ENCODE measurements at places on chromosomes 4 and X.

DNA sequence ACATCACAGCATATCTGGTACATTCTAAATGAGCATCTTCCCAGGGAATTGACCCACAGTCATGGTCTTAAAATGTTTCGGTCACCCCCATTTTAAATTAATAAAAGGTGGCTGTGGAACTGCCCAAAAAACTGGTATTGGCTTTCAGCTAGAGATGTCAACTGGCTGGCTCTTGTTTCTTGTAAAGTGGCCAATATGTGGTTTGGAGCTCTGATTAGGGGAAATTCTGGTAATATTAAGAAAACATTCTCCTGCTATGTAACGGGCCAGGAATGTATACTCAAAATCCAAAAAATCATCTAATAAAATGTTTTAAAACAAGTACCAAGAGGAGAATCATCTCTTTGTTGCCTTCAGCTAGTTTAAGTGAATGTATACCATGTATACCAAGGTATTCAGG, 62.0 kb upstream of the VCX2 start:
- DNase-seq = no peak

- DNase-seq = no peak
Measured at GRCh38 chr4:109266891-109267290, 35.6 kb downstream of the COL25A1 start.

DNA sequence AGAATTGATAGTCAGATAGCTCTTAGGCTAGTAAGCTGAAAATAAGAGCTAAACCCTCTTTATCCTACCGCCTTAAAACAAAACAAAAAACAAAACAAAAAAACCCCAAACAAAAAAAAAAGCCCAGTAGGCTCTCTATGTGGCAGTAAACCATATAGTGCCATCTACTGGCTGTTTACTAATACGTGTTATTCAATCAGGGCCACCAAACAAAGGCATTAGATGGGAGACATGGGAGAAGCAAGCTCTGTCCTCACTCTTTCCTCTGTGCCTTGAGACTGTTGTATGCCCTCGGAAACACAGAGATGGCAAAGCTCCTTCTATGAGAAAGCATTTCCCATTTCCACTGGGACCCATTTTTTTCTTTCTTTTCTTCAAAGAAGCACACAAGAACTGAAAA, 148.8 kb upstream of the MID1 start:
- peak; percentile 38 for DNase-seq

DNA sequence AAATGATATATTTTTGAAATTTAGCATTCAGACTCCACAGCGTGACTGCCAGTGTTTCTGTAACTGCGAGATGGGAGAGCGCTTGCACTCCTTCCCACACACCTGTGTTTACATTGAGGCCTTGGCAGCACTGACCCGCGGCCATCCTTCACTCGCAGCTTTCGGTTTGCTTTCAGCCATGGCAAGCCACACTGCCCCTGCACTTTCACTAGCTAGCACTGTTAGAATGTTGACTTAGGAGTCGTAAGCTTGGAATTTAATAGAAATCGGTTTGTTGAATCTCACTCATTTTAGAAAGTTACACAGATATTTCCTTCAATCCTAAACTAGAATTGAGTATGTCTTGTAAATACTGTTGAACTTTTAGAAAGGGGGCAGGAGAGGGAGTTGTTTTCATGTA, 136.2 kb downstream of the CFAP299 start:
- peak; percentile 41 for DNase-seq

DNA sequence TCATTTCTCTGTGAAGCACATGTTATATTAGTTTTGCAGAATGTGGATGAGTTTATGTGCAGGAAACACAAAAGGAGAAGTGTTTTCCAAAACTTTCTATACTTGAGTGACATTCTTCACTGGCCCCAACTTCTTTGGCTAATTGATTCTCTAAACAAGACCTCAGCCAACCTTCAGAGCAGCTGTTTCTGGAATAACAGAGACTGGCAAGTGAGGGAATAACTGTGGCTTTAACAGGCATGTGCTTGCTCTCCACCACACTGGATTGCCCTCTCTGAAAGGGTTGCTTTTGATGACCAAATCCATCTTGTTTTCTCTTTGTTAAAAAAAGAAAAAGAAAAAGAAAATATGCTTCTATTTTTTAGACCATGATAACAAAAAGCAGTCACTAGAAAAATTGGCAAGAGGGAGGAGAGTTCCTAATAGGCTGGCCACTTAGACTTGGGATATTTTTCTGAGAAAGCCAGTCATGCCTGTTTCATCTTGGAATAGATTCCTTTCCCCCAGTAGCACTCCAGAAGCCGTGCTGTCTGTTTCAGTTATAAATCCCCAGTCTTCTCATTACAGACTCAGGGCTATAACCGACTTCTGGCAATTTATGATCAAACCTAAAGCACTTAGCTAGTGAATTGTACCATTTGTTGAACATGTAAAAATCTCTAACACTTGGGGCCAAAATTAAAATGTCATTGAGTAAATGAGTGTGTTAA, 295.0 kb upstream of the NR3C2 start:
- DNase-seq = no peak

- no peak for DNase-seq
Measured at GRCh38 chr4:138639018-138639741, 376.4 kb upstream of the NOCT start.

DNA sequence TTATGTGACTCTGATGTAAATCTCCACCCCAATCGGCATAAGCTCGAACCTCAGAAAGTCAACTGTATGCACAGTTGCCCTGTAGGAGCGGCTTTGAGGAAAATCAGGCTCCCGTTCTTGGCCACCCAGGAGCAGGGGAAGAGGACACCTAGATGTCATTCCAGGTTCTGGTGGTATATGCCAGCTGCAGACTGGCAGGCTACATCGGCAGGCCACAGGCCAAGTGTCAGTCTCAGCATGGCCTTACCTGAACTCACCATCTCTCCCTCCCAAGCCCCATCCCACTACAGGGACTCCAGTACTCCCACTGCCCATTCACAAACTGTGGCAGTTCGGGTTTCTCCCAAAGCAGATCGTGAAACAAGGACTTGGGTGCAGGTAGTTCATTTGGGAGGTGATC, 428.1 kb downstream of the BCOR start:
- no peak for DNase-seq

All from NCI-H2081 treated with DMSO at 0.1 percent for 48 hours (cell line).